ENCODE measurements at places on chromosomes 7 and 10.

DNA sequence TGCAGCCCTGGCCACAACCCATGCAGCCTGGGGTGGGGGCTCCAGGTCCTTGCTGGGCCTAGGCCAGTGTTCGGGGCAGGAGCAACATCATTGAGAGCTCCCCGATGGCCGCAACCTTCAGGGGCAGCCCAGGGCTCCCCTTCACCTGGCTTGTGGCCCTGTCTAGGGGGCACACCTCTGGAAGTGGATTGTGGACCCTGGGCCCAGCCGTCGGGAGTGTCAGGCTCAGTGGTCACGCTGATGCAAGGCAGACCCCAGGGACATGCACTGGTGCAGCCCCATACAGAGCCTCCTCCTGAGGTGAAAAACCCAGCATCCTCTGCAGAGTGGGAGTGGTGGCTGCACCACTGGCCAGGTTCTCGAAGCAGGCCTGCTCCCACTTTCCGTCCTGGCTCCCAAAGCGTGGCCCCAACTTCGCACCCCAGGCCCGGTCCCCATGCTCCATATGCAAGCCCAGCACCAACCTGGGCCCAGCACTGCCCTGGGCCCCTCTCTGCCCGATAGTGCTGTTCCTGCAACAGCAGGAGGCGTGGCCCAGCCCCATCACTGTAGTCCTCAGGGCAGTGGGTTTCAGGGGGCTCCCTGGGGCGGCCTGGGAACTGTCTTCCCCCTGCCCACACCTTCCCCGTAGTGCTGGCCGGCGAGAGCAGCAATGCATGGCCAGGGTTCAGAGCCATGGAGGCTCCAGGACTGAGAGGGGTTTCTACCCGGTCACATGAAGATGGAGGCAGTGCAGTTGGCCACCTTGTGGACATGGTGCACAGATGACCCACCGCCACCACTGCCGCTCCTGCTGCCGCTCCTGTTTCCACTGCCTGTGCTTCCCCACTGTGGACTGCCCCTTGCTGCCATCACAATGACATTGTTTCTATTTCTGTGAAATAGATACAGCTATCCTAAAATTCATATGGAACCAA is 303.9 kb upstream of the NRG3 start:
- DNase-seq, result no peak

DNA sequence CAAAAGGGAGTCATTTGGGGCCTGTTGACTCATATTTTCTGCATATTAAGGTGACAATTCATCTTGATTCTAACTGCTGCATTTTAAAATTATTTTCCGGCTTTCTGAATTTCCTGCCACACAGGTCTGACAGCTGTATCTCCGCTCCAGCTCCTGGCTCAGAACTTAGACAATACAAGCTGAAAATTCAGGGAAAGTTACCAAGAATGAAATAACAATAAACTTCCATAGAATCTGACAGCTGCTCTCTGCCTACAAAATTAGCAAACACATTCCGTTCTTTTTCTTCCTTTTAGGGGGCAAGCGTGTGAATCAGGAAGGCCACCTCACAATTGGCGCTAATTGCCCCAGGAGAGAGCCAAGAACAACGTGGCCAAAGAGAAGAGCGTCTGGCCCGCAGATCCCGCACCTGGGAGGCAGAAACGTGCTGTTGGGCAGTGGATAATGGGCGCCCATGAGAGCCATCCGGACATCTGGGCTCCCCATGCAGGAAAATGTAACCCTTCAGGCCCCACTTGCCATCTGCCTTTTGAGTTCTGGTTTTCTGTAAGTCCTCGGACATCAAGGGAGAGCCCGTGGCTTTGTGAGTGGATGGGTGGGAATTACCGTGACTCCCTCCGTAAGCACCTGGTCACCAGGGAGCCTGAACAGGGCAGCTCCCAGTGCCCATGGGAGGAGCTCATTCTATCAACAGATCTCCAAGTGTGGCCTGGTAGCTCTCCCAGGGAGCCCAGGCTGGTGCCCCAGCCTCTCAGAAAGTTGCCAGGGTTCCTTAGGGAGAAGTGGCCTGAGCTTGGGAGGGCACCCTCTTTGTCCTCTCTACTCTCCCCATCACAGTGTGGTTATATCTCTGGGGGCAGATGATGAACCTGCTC is 5.0 kb downstream of the CLRN3 start:
- no peak for DNase-seq

DNA sequence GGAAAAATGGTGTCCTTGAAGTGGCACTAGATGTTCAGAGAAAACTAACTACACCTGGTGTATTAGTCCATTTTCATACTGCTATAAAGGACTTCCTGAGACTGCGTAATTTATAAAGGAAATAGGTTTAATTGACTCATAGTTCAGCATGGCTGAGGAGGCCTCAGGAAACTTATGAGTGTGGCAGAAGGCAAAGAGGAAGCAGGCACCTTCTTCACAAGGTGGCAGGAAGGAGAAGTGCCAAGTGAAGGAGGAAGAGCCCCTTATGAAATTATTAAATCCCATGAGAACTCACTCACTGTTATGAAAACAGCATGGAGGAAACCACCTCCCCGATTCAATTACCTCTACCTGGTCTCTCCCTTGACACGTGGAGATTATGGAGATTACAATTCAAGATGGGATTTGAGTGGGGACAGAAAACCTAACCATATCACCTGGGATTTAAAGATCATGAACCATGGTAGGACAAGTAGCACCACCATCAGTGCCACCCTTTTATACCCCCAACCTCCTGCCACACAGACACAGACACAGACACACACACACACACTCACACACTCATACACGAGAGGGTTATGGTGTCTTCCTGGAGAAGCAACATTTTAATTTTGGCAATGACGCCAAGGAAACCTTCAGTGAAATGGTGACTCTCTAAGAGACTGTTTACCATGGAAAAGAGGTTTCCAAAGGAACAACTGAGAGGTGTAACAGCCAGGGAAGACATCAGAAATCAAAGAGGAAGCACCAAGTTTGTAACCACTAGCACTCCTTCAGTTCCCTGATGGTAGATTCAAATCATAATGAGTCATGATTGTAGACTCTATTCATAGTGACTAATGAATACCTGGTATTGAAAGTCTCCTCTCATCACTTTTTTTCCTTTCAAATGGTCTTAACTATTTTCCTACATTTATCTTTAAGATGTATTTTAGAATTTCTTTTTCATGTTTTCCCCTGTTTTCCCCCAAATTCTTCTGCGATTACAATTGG is 41.8 kb upstream of the WNT16 start:
- DNase-seq, result no peak

DNA sequence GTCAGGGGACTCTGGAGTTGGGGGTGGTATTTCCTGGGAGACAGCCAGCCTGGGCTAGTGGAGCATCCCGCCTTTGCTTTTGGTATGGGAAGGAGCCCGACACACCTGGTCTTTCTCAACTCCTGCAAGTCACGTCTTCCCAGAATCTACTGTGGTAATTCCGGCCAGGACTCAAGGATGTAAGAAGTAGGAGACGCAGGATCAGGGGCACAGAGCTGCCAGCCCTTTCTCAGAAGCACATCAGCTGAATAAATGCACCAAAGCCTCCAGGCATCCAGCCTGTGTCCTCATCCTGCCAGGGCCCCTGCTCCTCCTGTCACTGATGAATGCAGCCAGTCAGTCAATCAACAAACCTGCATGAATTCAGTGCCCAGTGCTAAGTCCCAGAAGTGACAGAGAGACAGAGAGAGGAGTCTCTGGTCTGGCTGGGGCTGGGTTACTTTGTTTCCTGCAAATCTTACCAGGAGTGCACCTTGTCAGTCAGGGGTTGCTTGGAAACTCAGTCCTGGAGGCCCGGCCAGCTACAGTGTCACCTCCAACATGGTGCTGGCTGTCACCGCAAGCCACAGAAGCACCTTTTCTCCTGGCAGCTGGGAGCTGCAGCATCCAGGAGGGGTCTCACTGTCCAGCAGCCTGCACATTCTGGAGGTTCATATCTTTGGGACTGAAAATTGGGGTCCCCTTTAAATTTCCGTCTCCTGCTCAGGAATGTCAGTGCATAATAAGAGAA is 101.8 kb downstream of the PTPRE start:
- DNase-seq, result no peak

- DNase-seq, result no peak
Observed at GRCh38 chr7:30093420-30093952, 41.3 kb upstream of the MTURN start.

GRCh38 chr10:63767138-63767801 is 246.1 kb downstream of the REEP3 start:
- DNase-seq, result peak; percentile 70

DNA sequence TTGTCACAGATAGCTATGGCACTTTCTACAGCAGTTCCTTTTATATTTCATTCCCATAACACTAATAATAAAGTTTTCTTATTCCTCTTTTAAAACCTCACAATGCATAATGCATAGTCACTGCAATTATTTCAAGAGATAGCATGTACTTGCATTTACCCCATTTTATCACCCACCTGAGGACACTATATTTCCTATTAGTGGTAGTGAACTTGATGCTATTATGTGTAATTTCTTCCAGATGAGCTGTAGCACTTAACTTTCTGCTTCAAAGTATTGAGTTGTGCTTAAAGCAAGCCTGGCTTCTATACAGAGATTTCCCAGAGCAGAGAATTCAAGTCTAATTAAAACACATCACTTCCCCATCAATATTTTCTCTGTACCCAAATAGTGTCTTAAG is 461.1 kb downstream of the HTR7 start:
- no peak for DNase-seq

- no peak for DNase-seq
Observed at GRCh38 chr10:121085367-121085766, 234.2 kb downstream of the WDR11 start.

- no peak for DNase-seq
Observed at GRCh38 chr7:79968894-79969293, 165.7 kb upstream of the GNAI1 start.

- no peak for DNase-seq
Observed at GRCh38 chr7:113389112-113389646, 270.8 kb upstream of the SMIM30 start.

- no peak for DNase-seq
Observed at GRCh38 chr10:69404786-69405185, 11.9 kb downstream of the TACR2 start.

DNA sequence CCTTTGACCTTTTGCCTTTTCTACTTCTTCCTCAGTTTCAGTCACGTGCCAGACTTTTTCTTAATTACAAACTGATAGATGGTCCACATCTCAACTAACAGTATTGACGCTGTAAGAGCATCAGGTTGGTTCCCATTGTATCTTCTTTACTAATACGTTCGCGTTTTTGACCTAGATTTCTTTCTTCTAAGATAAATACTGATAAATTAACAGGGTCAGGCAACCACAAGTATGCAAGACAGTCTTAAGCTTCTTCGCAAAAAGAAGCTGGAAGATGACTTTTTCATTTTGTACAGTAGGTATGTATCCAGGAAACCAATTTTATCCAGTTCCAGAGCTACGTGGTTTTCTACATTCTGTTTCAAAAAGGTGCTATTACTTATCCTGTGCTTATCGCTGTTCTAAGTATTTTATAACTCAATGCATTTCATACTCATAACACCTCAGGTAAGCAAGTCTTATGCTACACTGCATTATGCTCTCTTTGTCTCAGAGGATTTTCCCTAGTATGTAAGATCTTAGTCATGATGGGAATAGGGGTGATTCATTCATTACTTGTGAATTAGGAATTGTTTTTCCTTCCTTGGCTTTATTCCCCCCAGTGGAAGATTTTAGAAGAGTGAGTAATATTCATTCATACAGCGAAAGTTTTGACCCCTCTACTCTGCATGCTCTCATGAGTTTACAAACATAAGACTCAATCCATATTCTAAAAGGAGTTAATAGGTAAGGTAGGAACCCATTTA is 955 bp downstream of the DUS4L start:
- no peak for DNase-seq

- DNase-seq, result no peak
Observed at GRCh38 chr7:2707481-2707880, 19.5 kb downstream of the AMZ1 start.

GRCh38 chr7:67821116-67821515 is 824.5 kb downstream of the TYW1 start:
- DNase-seq, result no peak

DNA sequence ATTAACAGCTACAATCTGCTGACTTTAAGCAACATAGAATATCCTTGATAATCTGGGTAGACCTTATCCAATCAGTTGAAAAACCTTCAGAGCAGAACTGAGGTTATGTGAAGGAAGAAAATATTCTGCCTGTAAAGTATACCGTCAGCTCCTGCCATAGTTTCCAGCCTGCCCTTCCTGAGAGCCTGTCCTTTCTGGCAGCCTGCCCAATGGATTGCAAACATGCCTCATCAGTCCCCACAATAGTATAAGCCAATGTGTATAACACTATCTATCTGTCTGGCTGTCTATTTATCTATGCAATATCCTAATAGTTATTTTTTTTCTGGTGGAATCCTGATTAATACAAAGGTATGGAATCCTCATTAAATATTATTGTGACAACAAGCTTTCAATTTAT is 489.2 kb upstream of the KCND2 start:
- DNase-seq, result no peak

DNA sequence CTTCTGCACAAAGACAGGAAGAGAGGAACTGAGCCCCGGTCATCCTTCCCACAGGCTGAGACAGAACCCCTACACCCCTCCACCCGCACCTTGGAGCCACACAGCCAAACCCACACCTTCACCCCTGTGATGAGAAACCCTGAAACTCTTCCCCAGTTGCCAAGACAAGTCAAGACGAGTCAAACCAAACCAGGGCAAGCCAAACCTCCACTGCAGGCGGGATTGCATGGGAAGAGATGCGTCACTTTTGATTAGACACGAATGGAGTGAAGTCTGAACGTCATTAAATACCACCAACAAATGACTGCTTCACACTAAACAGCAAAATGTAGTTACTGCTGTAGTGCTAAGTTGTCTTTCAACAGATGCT is 73.8 kb downstream of the PRPF18 start:
- DNase-seq, result no peak

GRCh38 chr10:125217990-125218675 is 57.8 kb upstream of the CTBP2 start:
- DNase-seq, result no peak

DNA sequence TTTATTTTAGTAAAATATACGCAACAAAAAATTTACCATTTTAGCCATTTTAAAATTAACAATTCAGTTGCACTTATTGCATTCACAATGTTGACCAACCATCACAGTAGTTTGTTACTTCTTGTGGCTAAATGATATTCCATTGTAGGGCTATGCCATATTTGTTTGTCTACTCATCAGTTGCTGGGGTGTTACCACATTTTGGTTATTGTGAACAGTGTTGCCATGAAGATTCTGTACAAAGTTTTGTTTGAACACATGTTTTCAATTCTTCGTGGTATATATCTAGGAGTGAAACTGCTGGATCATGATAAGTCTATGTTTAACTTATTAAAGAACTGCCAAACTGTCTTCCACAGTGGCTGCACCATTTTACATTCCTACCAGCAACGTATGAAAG is 46.3 kb upstream of the ZNF365 start:
- DNase-seq, result no peak

GRCh38 chr10:109062371-109062770 is 860.9 kb downstream of the XPNPEP1 start:
- DNase-seq, result no peak

DNA sequence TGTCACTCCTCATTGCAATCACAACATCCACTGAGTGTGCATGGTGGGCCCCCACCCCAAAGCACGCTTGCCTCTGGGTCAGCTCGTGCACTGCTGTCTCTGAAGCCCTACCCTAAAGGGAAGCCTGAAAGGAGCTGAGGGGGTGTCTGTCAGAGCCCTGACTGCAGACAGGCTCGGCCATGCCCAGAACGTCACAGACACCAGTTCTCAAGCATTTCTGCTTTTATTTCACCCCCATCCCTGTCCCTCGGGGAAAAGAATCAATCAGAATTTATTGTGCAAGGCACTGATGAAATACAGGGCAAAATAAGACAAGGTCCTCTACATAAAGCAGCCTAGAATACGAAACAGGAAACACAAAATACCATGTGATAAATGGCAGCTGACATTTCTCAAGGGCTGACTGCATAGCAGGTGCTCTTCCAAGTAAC is 231.8 kb downstream of the WDR37 start:
- no peak for DNase-seq
